ENCODE measurements at places on chromosomes 3 and 15.

- no peak for DNase-seq
These were observed 448.0 kb upstream of the NECTIN3 start for GRCh38 chr3:110623571-110623970.

DNA sequence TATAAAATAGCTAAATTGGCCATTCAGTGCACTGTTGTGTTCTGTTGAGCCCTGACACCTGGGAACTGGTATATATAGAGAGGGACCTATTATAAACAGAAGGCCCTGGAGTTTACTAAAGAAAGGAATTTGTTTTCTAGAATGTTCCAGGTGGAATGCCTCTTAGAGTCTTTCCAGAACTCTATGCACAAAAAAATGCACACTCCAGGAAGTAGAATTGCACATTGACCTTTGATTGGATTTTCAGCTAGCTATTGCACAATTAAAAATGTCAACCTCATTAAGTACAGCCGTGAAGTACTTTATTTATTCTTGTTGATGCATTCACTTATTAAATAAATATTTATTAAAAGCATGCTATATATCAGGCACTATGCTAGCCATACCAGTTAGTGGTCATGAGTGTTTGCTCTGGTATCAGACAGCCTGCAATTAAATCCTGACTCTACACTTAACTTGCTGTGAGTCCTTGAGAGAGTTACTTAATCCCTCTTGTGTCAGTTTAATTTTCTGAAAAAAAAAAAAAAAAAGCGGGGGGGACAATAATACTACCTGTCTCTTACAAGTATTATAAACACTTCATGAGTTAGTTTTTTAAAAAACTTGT, 40.8 kb downstream of the NDUFB4 start:
- DNase-seq, result no peak

- no peak for DNase-seq
These were observed 122.6 kb upstream of the SLC6A11 start for GRCh38 chr3:10693457-10693856.

GRCh38 chr3:196012941-196013476, 68.9 kb downstream of the TFRC start:
- no peak for DNase-seq

- DNase-seq, result no peak
These were observed 767.5 kb downstream of the CADM2 start for GRCh38 chr3:85726241-85726640.

GRCh38 chr3:190517687-190518086, 3.8 kb downstream of the IL1RAP start:
- DNase-seq, result peak; percentile 81
